ENCODE measurements at places on chromosomes 6 and 20. TPM values are rescaled to one million over a fixed set of nuclear protein-coding genes. Genes with fewer than 3 reads are reported as not detected.

ECI2 gene
- 22.8 TPM for total RNA-seq

VTA1 gene
- 27.1 TPM for total RNA-seq

INSM1 gene
- total RNA-seq: 2.0 TPM

PRKN gene
- total RNA-seq: 19.8 TPM

PKHD1 gene
- total RNA-seq: 19.2 TPM

- H3K36me3 ChIP-seq: no peaks in the 10 kb centered on the region
- peak; percentile 64 for DNase-seq
Observed at GRCh38 chr6:108712946-108713345, 135.3 kb upstream of the ARMC2 start.

- H3K27me3 ChIP-seq: no peaks in the 10 kb centered on the region
- no peak overlapping the region for H3K27ac ChIP-seq
- H3K4me3 ChIP-seq: no peak overlapping the region
- peaks cover 17% of the 10 kb centered on the region for H3K4me1 ChIP-seq
Observed at GRCh38 chr6:18265787-18266522, 1.6 kb upstream of the DEK start.

GRCh38 chr6:25326126-25326525 is 47.0 kb downstream of the CARMIL1 start:
- H3K36me3 ChIP-seq: no peaks in the 10 kb centered on the region
- H3K4me3 ChIP-seq: no peak overlapping the region
- DNase-seq: no peak
- no peaks in the 10 kb centered on the region for H3K27me3 ChIP-seq
- H3K27ac ChIP-seq: no peak overlapping the region

DNA sequence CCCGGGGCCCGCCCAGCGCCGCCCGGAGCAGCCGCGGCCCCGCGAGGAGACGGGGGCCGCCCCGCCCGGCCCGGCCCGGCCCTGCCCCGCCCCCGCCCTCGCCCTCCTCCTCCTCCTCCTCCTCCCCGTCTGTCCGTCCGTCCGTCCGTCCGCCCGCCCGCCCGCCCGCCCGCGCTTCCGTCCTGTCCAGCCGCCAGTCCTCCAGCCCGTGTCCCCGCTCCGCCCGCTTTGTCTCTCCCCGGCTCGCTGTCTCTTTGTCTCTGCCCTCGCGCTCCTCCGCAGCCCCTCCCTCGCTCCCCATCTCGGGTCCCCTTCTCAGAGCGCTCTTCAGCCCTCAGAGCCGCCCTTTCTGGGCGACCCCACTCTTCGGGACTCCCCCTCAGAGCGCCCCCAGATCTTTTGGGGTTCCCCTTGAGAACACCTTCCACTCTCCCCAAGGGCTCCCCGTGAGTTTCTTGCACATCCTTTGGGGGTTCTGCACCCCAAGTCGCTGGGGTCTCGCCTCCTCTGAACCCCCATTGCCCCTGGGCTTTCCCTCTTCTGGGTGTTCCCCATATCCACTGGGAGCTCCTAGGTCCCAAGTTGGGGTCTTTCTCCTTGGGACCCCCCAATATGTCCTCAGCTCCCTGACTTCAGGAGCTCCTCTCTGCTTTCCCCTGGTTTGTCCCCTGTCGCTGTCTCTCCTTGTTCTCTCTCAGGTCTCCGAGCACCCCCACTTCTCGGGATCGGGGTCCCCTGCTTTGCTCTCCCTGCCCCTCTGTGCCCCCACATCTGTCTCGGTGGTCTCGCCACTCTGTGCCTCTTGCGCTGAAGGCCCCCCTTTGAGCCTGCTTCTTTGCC is 79.5 kb upstream of the MYL9 start:
- H3K36me3 ChIP-seq: no peaks in the 10 kb centered on the region
- peaks cover 57% of the 10 kb centered on the region for H3K4me1 ChIP-seq
- peak overlapping the region; percentile 65 for H3K4me3 ChIP-seq
- peak overlapping the region; percentile 95 for H3K27ac ChIP-seq
- H3K27me3 ChIP-seq: no peaks in the 10 kb centered on the region

- no peak overlapping the region for H3K4me3 ChIP-seq
- DNase-seq: no peak
- no peaks in the 10 kb centered on the region for H3K4me1 ChIP-seq
- H3K27ac ChIP-seq: no peak overlapping the region
- H3K27me3 ChIP-seq: no peaks in the 10 kb centered on the region
Observed at GRCh38 chr20:53439616-53440015, 154.0 kb downstream of the ZNF217 start.

DNA sequence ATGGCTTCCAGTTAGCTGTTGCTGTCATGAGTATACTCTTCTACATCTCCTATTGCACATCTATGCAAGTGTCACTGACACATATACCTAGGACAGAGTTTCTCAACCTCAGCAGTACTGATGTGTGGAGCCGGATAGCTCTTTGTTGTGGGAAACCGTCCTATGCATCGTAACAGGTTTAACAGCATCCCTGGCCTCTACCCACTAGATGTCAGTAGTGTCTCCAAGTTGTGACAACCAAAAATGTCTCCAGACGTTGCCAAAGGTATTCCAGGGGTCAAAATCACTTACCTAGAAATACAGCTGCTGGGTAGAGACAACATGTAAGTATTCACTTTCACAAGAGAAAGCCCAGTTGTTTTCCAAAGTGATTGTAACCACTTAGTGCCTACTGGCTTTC is 637.6 kb downstream of the RNF144B start:
- no peak overlapping the region for H3K4me3 ChIP-seq
- H3K36me3 ChIP-seq: no peaks in the 10 kb centered on the region
- H3K27me3 ChIP-seq: no peaks in the 10 kb centered on the region
- H3K4me1 ChIP-seq: peaks cover 5% of the 10 kb centered on the region

GRCh38 chr6:55825402-55826051 is 49.9 kb downstream of the BMP5 start:
- no peak for DNase-seq
- no peak overlapping the region for H3K27ac ChIP-seq
- H3K36me3 ChIP-seq: no peaks in the 10 kb centered on the region
- H3K4me1 ChIP-seq: peaks cover 12% of the 10 kb centered on the region
- no peak overlapping the region for H3K4me3 ChIP-seq

DNA sequence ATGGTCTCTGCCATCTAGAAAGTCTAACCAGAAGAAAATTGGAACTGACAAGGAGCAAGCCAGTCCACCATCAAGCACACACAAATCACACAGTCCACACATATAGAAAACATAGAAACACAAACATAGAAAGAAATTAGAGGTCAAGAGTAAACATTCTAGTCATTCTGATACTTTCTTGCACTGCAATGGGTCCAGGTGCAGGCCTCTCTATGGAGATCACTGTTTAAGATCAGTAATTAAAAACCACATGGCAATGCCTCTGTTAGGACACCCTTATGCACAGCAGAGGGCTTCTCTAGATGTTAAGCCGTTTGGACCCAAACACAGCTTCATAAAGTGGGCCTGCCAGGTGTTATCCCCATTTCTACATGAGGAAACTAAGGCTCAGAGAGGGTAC is 42.8 kb upstream of the SLC22A23 start:
- H3K4me1 ChIP-seq: peaks cover 3% of the 10 kb centered on the region
- DNase-seq: no peak
- no peak overlapping the region for H3K4me3 ChIP-seq
- H3K27me3 ChIP-seq: no peaks in the 10 kb centered on the region

DNA sequence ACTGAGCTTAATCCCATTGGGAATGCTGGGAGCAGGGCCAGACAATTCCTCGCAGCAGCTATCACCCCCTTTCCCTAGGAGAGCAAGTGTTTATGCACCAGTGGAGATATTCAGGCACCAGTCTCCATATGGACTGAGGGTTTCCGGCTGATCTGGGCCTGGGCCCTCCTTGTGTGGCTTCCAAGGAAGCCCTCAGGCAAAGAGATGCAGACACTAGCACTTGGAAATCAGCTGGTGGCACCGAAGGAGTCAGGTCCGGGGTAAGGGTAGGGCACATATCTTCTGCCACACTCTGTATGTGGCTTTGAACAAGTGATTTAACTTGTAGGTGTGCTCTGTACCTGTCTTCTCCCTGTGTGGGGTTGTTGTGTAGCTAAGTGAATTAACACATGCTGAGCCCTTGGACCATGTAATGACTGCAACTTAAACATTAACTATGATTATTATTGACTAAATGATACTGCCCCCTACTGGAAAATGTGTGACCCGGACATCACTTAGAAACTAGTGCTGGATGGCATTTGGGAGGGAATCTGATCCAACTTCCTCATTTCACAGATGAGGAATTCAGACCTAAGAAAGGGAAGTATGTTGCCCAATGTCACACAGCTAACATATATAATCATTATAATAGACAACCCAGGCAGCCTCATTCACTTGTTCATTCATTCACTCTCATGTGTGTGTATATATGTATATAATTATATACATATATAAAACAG is 19.3 kb upstream of the WFDC2 start:
- no peaks in the 10 kb centered on the region for H3K27me3 ChIP-seq
- H3K4me3 ChIP-seq: no peak overlapping the region
- peak overlapping the region; percentile 80 for H3K27ac ChIP-seq
- no peaks in the 10 kb centered on the region for H3K4me1 ChIP-seq
- no peaks in the 10 kb centered on the region for H3K36me3 ChIP-seq
- DNase-seq: no peak

- no peak for DNase-seq
- no peak overlapping the region for H3K27ac ChIP-seq
- H3K27me3 ChIP-seq: no peaks in the 10 kb centered on the region
- no peaks in the 10 kb centered on the region for H3K36me3 ChIP-seq
- no peak overlapping the region for H3K4me3 ChIP-seq
- no peaks in the 10 kb centered on the region for H3K4me1 ChIP-seq
Observed at GRCh38 chr20:54865273-54865672, 389.9 kb downstream of the DOK5 start.

DNA sequence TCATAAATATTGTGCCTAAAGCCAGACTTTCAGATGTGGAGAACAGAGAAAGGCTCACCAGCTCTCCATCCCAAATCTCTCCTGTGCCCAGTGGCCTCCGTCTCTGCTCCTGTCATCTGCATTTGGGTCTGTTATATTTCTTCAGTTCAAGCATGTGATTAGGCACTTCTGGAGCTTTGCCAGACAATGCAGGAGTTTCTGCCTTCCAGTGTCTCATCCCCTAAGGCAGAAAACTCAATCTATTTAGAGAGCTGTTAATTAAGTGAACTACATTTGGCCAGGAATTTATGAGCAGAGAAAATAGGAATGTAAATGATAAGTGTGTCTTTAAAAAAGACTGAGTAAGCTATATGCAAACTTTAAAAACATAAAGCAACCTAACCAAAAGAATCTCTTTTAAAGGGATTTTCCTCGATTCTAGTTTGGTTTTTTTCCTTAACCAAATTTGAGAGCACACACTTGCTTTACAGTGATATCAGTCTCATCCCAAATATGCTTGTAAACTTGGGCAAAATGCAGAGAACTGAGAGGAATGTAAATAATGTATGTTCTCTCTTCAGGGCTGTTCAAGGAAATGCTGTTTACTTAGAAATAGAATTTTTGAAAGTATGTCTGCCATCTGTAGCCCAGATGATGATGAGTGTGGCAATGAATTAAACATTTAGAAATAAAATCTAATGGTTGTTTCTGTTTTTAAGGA is 113.9 kb downstream of the ELOVL4 start:
- H3K4me1 ChIP-seq: no peaks in the 10 kb centered on the region
- H3K27ac ChIP-seq: no peak overlapping the region
- peaks cover 3% of the 10 kb centered on the region for H3K27me3 ChIP-seq
- no peaks in the 10 kb centered on the region for H3K36me3 ChIP-seq
- no peak for DNase-seq

GRCh38 chr6:99349171-99350141 is at the start of gene FAXC:
TSS of gene FAXC (minus strand) at chr6:99349674. CDS start at chr6:99349372, 302 bp downstream.
- peaks cover 8% of the 10 kb centered on the region for H3K27me3 ChIP-seq
- H3K4me3 ChIP-seq: peak within 1 kb of the TSS; percentile 65
- peak within 1 kb of the TSS; percentile 64 for H3K27ac ChIP-seq
- H3K4me1 ChIP-seq: peaks cover 16% of the 10 kb centered on the region

- no peak overlapping the region for H3K27ac ChIP-seq
- peaks cover 34% of the 10 kb centered on the region for H3K4me1 ChIP-seq
Observed at GRCh38 chr6:30818391-30818841, 65.9 kb upstream of the DDR1 start.

GRCh38 chr6:144662812-144663365 is 377.8 kb downstream of the UTRN start:
- no peak overlapping the region for H3K4me3 ChIP-seq
- H3K4me1 ChIP-seq: peaks cover 31% of the 10 kb centered on the region
- H3K27ac ChIP-seq: no peak overlapping the region
- DNase-seq: no peak
- no peaks in the 10 kb centered on the region for H3K36me3 ChIP-seq
- no peaks in the 10 kb centered on the region for H3K27me3 ChIP-seq

GRCh38 chr20:25659999-25660398 is 36.2 kb upstream of the NANP start:
- no peak for DNase-seq
- no peaks in the 10 kb centered on the region for H3K4me1 ChIP-seq
- H3K27me3 ChIP-seq: no peaks in the 10 kb centered on the region
- H3K36me3 ChIP-seq: no peaks in the 10 kb centered on the region

GRCh38 chr6:47153404-47153755 is 111.2 kb upstream of the ADGRF1 start:
- peaks cover 8% of the 10 kb centered on the region for H3K4me1 ChIP-seq
- H3K27ac ChIP-seq: no peak overlapping the region
- DNase-seq: no peak
- no peak overlapping the region for H3K4me3 ChIP-seq
- no peaks in the 10 kb centered on the region for H3K27me3 ChIP-seq

- H3K27ac ChIP-seq: no peak overlapping the region
- no peaks in the 10 kb centered on the region for H3K27me3 ChIP-seq
- no peaks in the 10 kb centered on the region for H3K4me1 ChIP-seq
- H3K4me3 ChIP-seq: no peak overlapping the region
Observed at GRCh38 chr6:116349216-116349615, 21.5 kb upstream of the DSE start.

- no peaks in the 10 kb centered on the region for H3K27me3 ChIP-seq
- H3K36me3 ChIP-seq: no peaks in the 10 kb centered on the region
- no peak overlapping the region for H3K4me3 ChIP-seq
- H3K27ac ChIP-seq: no peak overlapping the region
- no peak for DNase-seq
Observed at GRCh38 chr6:21859193-21859735, 265.7 kb downstream of the SOX4 start.

GRCh38 chr6:56814308-56814707 is 140.6 kb upstream of the BEND6 start:
- no peak overlapping the region for H3K27ac ChIP-seq
- no peaks in the 10 kb centered on the region for H3K27me3 ChIP-seq
- H3K36me3 ChIP-seq: no peaks in the 10 kb centered on the region
- no peak for DNase-seq
- no peak overlapping the region for H3K4me3 ChIP-seq

- H3K27ac ChIP-seq: peak overlapping the region; percentile 76
- peaks cover 6% of the 10 kb centered on the region for H3K4me1 ChIP-seq
- no peaks in the 10 kb centered on the region for H3K27me3 ChIP-seq
- H3K36me3 ChIP-seq: no peaks in the 10 kb centered on the region
- peak; percentile 41 for DNase-seq
- H3K4me3 ChIP-seq: no peak overlapping the region
Observed at GRCh38 chr6:24752503-24752902, 22.2 kb upstream of the GMNN start.

GRCh38 chr6:25927178-25927577 is 3.3 kb downstream of the SLC17A2 start:
- H3K36me3 ChIP-seq: no peaks in the 10 kb centered on the region
- no peaks in the 10 kb centered on the region for H3K4me1 ChIP-seq
- H3K27ac ChIP-seq: no peak overlapping the region
- H3K4me3 ChIP-seq: no peak overlapping the region
- no peak for DNase-seq
- no peaks in the 10 kb centered on the region for H3K27me3 ChIP-seq

Data from stomach (tissue), 19 donors.